Activated CD4-positive, alpha-beta T cell treated with anti-CD3 and anti-CD28 coated beads, Interleukin-10, Interleukin-2, amounts not matched to agents 100 ng/mL and 50 ng/mL, durations not matched to agents 16 hours and 8 hours (primary cell): ENCODE measurements at places on chromosomes 2 and 18.

- DNase-seq, result no peak
Observed at GRCh38 chr2:110645616-110646015, 32.2 kb downstream of the BUB1 start.

GRCh38 chr2:211617803-211618202, 920.8 kb downstream of the ERBB4 start:
- DNase-seq, result no peak

DNA sequence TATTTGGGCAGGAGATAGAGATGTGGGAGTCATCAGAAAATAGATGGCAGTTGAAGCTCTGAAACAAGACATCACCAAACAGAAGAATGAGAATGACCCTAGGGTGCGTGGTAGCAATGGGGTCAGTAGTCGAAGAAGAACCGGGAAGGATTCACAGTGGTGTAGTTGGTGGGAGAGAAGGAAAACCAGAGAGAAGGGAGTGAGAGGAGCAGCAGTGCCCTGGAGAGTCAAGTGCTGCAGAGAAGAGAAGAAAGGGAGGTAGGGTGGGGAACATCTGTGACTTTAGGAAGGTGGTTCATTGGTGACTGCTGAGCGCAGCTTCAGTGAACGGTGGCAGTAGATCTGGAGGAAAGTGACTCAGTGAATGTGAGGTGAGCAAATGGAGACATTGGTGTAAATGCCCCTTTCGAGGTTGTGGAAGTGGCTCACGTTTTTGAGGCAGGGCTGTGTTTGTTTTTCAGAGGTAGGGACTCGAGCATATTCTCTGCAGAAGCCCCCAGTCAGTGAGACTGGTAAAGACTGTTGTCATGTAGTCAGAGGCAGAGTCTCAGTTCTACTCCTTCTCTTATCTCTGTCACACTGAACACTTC, 36.4 kb downstream of the CDC42EP3 start:
- no peak for DNase-seq

DNA sequence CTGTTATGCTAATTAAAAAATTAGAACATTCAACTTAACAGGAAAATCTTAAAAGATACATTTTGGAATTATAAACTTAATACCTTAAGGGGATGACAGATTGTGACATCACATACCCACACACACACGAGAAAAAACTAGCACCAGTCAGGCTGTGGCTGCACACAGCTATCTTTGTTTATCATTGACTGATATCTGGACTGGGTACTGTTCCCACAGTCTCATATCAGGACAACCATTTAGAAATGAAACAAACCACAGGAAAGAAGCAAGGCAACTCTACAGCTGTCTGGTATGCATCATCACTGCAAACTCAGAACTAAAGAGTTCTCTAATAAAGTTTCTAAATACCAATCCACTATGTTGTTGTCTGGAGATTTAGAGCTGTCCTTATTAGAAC, 210.9 kb upstream of the SMAD7 start:
- peak; percentile 93 for DNase-seq

DNA sequence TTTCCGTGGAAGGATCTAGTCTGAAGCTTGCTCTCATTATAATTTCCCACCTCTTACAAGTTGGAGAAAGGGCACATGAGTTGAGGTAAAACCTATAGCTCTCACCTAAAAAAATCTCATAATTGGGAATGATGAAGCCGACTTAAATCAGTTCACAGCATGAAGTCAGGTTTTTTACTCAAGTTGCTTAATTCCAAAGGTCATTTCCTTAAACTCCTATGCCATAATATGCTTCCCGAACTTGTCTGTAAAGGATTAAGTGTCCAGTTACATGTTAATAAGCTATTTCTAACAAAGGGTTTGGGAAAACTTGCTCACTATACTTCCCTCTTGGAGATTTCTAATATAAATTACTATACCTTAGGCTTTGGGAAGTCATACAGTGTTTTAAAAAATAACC, 481.2 kb downstream of the NUP35 start:
- DNase-seq, result no peak

DNA sequence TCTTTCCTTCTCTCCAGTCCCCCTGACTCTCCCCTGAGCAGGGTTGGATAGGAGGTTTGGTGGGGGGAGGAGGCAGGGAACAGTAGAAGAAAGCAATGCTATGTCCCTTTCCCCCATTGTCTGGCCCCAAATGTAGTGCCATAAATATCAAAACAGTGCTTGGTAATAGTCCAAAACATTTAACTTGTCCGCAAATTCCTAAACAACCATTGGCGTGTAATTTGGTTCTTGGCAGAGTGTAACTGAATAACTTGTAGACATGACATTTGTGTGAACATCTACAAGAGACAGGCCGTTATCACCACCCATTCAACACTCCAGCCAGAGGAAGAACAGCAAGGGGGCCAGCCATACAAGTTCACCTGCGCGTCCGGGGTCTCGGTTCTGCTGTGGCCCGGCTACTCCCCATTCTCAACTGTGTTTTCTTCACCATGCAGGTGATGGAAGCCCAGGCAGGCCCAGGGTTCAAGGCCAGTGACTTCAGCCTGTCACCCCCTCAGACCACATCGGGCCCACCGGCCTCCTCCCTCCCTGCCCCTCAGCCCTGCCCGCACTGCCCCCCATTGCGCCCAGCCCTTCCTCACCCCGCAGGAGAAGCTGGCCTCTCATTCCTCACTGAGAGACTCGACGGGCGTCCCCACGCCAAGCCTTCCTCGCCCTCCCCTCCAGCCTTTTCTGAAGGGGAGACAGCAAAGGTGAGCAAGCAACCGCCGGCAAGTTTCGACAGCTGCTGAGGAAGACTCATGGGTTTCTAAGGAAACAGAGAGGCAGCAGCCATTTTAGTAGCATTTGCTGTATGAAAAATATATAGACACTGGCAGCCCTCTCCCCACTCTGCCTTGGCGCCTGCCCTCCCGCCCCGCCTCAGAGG, 699 bp upstream of the RAPGEF4 start:
- DNase-seq, result no peak

GRCh38 chr2:203741566-203741965, 35.1 kb downstream of the CD28 start:
- DNase-seq, result no peak

DNA sequence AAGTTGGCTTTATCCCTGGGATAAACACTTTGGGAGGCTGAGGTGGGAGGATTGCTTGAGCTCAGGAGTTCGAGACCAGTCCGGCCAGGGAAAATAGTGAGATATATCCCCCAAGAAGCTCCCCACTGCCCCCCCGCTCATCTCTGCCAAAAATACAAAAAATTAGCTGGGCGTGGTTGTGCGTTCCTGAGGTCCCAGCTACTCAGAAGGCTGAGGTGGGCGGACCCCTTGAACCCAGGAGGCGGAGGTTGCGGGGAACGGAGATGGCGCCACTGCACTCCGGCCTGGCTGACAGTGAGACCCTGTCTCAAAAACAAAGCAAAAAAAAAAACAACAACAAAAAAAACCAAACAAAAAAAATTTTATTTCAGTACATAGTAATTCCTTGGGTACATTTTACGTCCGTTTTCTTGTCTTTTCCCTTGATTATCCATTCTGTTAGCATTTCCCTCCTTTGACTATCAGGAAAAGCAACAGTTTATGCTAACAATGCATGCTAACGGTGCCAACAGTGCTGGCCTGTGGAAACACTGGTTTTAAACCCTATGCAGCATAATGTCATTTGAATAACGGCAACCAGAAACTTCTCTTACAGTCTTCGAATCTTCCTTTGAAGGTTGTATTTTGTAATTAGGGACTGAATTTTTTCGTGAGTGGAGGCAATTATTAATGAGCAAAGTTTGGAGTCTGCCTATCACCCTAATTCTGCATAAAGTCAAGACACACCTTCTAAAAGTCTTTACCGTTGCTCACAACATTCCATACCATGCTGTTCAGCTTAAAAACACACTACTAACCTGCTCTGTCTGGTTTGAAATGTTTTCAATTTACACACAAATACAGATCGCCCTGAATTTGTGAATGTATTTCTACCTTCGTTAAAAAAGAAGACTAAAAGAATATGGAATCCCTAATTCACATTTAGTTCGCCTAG, 721 bp upstream of the MIB1 start:
- DNase-seq, result no peak

- no peak for DNase-seq
Observed at GRCh38 chr2:42931146-42931817, 138.9 kb upstream of the HAAO start.

GRCh38 chr2:8418721-8419120, 263.1 kb upstream of the ID2 start:
- no peak for DNase-seq

DNA sequence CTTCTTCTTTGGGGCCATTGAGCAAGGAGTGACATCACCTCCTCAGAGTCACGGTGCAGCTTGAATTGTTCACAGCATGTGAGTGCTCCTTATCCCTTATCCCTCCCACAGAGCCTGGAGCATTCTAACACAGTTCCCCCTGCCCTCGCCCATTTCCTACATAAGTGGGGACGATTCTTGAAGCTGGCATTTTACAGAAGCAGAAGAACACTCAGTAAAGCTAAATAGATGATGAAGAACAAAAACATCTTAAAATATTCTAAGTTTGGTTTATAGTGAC, 135.8 kb upstream of the APCDD1 start:
- no peak for DNase-seq

DNA sequence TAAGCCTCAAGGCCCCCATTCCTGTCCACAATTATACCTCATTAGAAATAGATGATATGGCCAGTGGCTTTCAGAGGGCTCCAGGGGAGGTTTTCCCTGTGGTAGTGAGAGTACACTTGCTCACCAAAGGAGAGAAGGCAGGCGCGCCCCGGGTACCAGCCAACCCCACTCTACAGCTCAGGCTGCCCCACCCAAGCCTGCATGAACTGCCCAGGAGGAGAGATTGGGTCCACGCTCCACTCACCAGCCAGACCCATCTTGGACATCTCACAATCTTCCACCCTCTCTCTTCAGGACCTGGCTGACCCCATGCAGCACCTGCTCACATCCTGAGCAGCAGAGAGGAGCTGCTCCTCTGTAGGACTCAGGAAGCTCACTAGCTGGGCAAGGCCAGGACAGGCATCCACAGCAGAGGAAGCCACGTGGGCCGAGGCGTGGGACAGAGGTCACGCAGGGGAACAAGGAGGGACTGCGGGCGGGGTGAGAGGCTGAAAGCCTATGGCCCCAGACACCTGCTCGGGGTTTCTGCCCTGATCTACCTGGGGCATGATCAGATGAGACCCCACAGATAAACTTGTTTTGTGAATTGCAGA, 53.9 kb upstream of the GLI2 start:
- no peak for DNase-seq

DNA sequence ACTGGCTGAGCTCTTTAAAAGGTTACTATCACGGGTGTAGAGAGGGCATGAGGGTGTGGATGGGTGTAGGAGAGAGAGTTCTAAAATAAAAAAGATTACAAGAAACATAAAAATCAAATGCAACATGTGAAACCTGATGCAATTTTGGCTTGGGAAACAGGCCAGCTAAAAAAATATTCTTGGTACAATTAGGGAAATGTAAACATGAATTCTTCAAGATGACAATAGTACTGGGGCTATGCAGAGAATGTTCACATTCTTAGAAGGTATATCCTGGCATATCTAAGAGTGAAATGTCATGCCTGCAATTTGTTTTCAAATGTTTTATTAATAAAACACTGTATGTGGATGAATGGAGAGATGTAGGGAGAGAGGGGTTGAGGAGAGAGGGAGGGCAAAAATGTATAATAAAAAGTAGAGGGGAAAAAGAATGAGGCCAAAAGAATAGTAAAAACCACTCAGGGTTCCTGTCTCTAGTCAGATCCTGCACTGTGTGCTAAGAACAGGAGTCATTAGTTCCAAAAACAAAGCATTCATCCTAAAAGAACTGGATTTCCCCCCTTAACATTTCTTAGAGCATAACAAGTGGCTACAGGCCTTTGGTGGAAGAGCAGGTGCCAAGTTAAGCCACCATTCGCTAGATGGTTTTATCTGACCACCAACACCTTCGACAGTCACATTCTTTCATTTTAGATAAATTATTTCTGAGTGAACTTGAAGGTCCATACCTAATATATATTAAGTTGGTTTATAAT, 77.3 kb downstream of the LPIN2 start:
- peak; percentile 16 for DNase-seq

GRCh38 chr2:201264472-201265173, 4.3 kb downstream of the CASP8 start:
- no peak for DNase-seq

- DNase-seq, result no peak
Observed at GRCh38 chr2:149645391-149645790, 57.8 kb upstream of the MMADHC start.

GRCh38 chr18:61727241-61728193, 165.3 kb downstream of the RNF152 start:
- DNase-seq, result no peak

- DNase-seq, result no peak
Observed at GRCh38 chr2:223873672-223874071, 36.3 kb upstream of the AP1S3 start.

DNA sequence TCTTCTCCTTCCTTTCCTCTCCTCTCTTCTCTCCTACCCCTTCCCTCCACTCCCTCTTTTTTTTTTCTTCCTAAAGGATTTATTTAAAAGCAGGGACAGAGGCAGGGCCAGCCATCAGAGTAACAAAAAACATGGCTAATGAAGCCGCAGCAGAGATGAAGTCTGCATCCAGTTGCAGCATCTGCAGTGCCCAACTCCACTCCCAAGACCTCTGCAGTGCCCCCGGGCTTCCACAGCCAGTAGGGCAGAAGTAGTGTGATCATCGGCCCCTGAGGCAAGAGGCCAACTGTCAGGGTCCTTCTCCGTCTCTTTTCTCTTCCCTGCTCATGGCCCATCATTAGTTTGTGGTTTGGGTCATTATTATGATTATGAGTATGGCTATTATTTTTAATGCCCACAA, 4.2 kb upstream of the EGR4 start:
- DNase-seq, result no peak

DNA sequence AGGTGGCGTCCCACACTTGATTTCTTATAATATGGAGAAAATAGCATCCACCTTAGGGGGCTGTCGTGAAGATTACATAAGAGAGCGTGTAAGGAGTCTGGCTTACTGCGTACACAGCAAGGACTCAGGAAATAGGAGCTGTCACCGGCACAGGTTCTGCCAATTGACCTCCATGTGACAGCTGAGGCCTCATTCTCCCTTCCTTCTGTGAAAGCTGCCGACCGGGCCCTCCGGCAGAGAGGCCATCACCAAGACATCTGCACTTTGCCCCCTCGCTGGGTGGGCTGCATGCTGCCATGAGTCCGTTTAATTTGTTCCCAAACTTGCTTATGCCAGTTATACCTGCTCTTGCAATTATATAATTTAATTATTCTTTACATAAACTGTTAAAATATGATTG, 27.7 kb downstream of the HS1BP3 start:
- no peak for DNase-seq

DNA sequence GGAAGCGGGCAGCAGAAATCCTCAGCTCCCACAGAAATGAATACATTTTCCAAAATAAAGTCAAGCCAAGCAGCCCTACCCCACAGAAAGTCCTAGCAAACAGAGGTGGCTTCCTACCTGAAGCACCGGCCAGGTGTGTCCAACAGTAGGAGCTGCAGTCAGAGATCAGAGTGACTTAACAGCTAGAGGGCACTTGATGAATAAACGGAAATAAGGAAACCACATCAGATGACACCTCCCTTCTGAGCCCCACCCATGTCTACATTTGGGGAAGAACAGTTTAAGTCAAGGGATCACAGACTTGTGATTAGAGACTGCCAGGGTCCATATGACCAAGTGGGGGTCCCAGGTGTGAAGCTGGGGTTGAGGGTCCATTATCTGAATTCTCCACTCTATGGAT, at the start of gene CXCR1:
TSS of gene CXCR1 (minus strand) at position 172 of the 400 bp plus-strand sequence. CDS start 1,751 bp downstream, outside the sequence.
- DNase-seq, result peak; percentile 35

GRCh38 chr2:145822892-145823534, 1303.1 kb upstream of the ZEB2 start:
- no peak for DNase-seq

- peak; percentile 27 for DNase-seq
Observed at GRCh38 chr2:215831296-215831913, 181.9 kb downstream of the MREG start.
